Left lobe of liver (tissue), 2 donors: ENCODE measurements at places on chromosomes 3 and 15. TPM values are rescaled to one million over a fixed set of nuclear protein-coding genes. Genes with fewer than 3 reads are reported as not detected.

DNA sequence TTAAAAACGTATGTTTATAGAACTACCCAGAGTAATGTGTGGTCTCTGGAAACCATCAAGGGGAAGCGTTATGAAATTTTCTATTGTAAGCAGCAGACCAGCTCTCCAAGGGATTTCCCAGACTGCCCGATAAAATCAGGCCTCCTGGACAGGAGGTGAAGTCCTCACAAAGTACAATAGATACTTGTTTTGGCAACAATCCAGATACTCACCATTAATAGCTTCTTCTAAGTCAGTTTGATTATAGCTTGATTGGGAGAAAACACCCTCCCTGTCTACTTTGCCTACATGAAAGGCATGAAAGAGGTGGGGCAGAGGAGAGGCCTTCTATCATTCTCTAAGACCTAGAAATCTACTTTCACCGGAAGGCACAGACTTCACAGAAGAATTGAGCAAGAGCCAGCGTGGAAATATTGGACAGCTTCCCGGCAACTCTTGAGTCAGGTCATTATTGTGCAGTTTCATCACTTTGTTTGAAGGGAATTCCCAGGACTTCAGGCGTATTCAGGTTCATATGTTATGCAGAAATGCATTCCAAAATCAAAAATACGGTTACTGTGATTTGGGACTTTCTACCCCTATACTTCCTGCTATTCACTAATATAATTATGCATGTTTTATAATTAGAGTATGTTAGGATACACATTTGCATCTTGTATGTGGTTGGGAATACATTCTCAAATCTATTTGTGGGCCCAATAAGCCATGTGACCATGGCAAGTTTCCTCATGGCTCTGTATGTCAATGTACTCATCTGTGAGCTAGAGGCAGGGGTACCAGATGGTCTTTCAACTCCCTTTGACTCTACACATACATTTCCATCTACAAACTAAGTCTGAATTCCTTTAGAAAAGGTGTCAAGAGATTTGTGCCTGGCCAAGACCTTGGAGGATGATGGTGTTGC lies 103.5 kb downstream of the CD47 start:
- DNase-seq, result peak; percentile 86

UNC13C gene
- total RNA-seq, result not detected

DNA sequence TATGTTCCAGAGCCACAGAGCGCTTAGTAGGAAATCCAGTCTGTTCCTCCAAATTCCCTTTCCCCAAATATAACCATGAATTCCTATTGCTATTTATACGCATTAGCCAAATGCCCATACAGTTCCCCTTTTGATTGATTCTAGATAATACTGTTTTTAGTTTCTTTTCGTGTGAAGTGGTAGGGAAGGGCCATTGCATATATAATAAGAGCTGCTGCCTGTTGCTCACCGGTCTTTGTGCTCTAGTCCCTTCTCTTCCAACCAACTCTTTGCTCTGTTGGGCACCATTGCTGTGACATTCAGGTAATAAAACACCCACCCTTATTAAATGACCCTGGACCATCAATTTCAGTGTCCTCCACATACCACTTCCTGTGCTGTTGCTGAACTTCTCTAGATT lies 379.9 kb upstream of the KCNMB2 start:
- DNase-seq, result no peak

GRCh38 chr3:132469326-132469725 lies 52.0 kb downstream of the DNAJC13 start:
- DNase-seq, result no peak

NR2F2 gene
- 37.0 TPM for total RNA-seq

- peak; percentile 6 for DNase-seq
These were observed 48.3 kb upstream of the ATP2B2 start for GRCh38 chr3:10553591-10554235.

DNA sequence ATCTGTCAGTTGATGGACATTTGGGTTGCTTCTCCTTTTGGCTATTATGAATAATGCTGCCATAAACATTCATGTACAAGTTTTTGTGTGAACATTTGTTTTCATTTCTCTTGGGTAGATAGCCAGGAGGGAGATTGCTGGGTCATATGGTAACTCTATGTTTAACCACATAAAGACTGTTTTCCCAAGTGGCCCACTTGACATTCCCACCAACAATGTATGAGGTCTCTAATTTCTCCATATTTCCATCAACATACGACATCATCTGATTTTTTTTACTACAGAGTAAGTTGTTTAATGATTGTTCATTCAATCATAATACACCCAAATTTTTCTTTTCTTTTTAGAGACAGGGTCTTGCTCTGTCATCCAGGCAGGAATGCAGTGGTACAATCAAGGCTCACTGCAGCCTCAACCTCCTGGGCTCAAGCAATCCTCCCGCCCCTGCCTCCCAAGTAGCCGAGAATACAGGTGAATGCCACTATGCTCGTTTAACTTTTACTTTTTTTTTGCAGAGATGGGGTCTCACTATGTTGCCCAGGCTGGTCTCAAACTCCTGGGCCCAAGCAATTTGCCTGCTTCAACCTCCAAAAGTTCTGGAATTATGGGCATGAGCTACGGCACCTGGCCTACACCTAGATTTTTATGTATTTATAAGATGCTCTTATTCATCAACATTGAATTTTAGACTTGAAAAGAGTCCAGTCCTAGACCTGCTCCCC lies 6.8 kb downstream of the IP6K1 start:
- no peak for DNase-seq

- no peak for DNase-seq
These were observed 99.5 kb downstream of the POLR2M start for GRCh38 chr15:57806003-57806402.

- no peak for DNase-seq
These were observed 33.2 kb downstream of the SLC25A26 start for GRCh38 chr3:66253790-66254620.

CFAP100 gene
- total RNA-seq, result not detected

- DNase-seq, result no peak
These were observed 1.4 kb downstream of the MAPK6 start for GRCh38 chr15:52020221-52021085.

CYP8B1 gene
- 425 TPM for total RNA-seq

ZNF660 gene
- 0.30 TPM for total RNA-seq

MKRN3 gene
- total RNA-seq, result 0.13 TPM

GRCh38 chr3:118472586-118472985 lies 562.1 kb downstream of the IGSF11 start:
- no peak for DNase-seq

HDGFL3 gene
- total RNA-seq, result 1.4 TPM

- DNase-seq, result no peak
These were observed 498.1 kb upstream of the TPRG1 start for GRCh38 chr3:188673646-188674186.

DNA sequence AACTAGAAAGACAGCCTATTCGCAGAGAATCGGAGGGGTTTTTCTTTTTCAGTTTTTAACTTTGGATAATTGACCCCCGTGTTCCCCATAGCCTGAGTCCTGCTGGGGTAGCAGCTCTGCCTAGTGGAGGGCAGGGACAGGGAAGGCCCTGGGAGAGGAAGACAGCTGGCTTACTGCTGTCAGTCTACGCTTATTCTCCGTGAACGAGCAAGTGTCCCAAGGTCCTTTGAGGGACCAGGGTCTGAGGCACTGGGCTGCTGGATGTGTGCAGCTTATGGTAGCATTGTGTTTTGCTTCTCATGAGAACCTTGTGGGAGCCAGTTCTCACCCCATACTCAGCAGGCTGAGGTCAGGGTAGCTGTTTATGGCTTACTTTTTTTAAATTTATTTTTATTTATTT lies 3.0 kb downstream of the LIMD1 start:
- no peak for DNase-seq

LSMEM2 gene
- not detected for total RNA-seq

DNA sequence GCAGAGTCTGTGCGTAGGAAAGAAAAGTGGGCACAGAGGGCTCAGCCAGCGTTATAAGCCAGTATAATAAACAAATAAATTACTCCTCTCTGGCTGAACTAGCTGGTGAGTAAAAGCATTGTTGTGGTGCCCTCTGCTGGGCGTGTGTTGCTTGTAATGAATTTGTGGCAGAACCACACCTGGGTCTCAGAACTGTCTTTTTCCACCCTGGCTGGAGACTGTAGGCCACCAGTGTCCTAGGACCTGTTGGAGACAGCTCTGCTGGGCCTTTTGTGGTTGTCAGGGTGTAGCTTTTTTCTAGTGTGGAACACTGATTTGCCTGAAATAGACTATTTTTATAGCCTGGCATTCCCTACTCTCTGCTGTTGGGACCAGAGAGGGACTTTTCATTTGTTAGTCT lies 130.5 kb upstream of the EIF1B start:
- DNase-seq, result peak; percentile 69

RHOV gene
- not detected for total RNA-seq

DNA sequence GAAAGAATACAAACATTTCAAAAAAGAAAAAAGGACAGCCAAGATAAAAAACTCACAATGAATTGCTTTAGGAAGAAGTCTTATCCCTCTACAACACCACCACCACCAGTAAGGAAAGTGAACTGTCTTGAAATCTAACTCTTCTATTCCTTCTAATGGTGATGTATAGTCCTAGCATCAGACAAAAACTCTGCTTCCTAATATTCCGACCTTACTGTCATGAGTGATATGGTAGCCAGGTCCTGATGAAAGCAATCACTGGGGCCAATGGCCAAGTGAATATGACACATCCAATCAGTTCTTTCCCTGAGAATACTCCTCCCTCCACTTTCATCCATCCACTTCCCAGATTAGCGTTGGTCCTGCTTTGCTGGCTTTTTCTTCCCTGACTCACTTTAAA lies 14.8 kb downstream of the GK5 start:
- DNase-seq, result no peak

DNA sequence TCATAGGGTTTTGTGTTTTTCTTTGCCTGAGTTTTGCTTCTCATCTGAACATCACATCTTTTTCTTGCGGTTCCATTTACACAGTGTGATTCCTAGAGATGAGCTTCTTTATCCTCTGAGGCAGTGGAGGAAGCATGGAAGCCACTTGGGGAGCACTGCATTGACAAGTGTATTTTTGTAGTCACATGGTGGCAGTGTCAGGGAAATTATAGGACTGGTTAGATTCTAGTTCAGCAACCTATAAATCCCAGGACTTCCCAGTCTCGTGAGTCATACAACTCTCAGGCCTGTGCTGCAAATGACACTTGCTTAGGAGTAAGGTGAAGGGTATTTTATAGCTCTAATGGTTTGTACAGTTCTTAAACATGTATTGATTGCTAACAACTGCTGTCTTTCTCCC lies 58.4 kb downstream of the RBM6 start:
- DNase-seq, result no peak

DZIP1L gene
- 1.6 TPM for total RNA-seq

DHFR2 gene
- total RNA-seq, result 4.1 TPM

- no peak for DNase-seq
These were observed 84.0 kb upstream of the SKOR1 start for GRCh38 chr15:67741308-67741707.

- no peak for DNase-seq
These were observed 75.3 kb downstream of the TGFBR2 start for GRCh38 chr3:30681649-30682211.

GRCh38 chr3:190084983-190085382 lies 35.7 kb downstream of the P3H2 start:
- DNase-seq, result no peak

DNA sequence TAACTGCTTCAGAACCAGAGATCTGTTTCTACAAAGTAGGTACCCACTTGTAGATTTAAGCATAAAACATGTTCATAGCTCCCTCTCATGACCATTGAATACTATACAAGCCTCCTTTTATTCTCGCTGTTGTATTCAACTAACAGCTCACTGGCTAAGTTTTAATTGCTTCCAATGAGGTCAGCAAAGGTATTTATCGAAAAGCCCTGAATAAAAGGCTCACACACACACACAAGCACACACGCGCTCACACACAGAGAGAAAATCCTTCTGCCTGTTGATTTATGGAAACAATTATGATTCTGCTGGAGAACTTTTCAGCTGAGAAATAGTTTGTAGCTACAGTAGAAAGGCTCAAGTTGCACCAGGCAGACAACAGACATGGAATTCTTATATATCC lies at the start of gene FGF7:
FGF7 (plus strand) TSS at position 222 of the 400 bp plus-strand sequence. CDS start 1,056 bp downstream, outside the sequence.
- no peak for DNase-seq

ABI3BP gene
- total RNA-seq, result 2.6 TPM

DET1 gene
- 1.8 TPM for total RNA-seq

DNA sequence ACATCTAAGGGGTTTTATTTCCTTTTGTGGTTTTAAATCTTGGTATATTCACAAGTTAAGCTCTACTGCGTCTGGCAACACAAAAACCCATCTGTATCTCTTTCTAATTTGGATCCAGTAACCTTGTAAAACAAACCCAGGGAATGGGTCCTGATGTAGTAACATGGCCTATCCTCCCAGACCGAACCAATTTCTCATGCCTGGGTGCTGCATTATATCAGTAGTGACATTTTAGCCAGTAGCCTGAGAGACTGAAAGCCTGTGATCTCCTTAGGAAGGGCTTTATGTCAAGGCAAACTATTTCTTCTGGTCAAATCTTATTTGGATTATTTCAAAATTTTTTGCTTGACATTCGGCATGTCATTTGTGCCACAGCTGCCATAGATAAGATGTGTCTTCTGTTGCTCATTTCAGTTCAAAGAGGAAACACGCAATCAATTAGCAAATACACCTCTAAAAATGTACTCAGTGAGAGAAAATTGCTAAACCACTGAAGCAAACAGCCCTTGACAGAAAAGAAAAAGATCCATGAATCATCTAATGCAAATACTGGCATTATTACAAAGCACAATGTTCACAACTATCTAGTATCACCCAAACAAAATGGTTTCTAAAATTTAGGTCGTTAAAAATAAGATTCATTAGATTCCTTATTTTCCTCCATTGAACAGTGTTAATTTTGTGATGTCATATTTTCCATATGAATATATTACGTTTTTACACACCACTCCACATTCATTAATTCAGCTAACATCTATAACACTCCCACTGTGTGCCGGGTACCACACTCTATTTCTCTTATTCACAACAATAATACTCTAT lies 4.0 kb downstream of the NPTN start:
- no peak for DNase-seq

ZKSCAN7 gene
- total RNA-seq, result 2.2 TPM

- DNase-seq, result no peak
These were observed 69.2 kb downstream of the PLXNA1 start for GRCh38 chr3:127052121-127052561.

- DNase-seq, result no peak
These were observed 209.9 kb upstream of the RGMA start for GRCh38 chr15:93298901-93299300.

DNA sequence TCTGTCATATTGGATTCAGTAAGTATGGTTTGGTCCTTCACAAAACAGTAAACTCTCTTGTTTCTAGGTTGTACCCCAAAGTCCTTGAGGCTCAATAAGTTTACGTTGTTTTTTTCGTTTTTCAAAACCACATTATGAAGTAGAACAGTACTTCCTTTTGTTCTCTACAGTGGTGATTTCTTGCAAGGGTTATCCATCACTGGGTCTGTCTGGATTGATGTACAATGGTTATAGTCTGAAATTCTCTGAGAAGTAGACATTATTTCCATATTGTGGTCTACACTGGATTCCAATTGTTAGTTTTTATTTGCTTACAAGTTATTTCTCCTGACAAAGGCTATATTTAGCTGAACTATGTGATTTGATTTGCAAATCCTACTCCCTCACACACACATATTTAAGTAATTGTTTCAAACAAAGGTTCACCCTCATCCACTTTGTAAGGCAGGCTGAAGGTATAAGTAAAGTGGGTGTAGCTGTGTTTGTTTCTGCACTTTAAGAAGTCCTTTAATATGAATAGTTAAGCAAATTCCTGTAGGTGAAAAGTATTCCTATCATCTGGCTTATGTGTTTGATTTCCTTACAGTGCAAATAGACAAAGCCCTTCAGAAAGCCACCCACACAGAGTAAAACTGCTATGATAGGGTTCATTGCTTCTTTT lies 64.2 kb upstream of the MME start:
- no peak for DNase-seq
